Renal pelvis (tissue), 12 donors: ENCODE measurements at places on chromosomes 12 and 14.

GRCh38 chr12:88994971-88995370 is 357.3 kb downstream of the DUSP6 start:
- no peak for DNase-seq

GRCh38 chr12:118984161-118984943 is 3.0 kb downstream of the SRRM4 start:
- DNase-seq: no peak

GRCh38 chr12:3172124-3173007 is 95.2 kb downstream of the TSPAN9 start:
- DNase-seq: no peak

DNA sequence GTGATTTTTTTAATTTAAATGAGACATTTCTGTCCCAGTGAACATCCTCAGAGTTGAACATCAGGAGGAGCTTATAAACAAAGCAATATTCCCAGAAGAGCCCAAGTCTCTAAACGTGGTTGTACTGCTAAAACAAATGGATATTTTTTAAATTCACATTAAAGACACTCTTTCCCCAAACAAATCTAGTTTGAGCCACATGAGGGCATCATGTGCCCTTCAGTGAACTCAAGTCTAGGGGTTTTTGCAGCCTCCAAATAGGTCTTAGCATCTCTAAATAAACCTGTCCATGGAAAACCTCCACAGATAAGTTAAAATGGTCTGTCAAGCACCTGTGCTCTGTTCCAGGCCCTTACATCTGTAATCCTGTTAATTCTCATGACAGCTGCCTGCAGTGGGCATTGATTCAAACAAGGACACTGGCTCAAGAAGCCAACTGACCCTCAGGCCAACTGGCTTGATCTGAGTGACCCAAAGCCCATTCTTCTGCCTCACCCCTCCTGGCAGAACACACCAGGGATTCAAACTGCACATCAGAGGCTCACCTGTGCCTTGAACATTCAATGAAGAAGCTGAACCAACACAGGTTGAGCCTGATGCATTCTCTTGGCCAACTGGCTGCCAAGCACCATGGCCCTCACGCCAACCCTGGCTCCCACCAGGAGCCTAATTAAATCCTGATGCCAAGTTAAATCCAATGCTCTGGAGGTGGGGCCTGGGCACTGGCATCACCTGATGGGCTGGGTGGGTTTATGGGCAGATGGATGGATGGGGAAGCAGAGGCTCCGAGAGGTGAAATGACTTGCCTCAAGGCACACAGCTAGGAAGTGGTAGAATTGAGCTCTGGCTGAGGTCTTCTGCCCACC is 8.6 kb downstream of the ISCU start:
- no peak for DNase-seq

GRCh38 chr14:101249676-101250036 is 311.6 kb upstream of the DIO3 start:
- no peak for DNase-seq

DNA sequence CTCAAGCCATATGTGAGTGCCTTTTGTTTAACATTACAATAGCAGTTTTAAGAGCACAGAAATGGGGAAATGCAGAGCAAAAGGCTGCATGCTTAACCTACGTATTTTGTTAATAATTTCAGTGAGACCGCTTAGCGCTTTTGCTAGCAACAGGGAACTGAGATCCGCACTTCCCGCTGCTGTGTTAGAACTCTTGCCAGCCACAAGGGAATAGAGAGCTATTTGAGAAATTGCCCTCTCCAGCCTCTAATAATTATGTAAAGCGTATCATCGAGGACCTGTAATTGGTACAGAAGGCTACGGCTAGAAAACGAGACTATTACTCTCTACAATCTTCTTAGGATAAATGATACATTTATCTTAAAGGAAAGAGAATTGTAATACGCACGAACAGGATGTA is 205.2 kb upstream of the GRIP1 start:
- DNase-seq: no peak

DNA sequence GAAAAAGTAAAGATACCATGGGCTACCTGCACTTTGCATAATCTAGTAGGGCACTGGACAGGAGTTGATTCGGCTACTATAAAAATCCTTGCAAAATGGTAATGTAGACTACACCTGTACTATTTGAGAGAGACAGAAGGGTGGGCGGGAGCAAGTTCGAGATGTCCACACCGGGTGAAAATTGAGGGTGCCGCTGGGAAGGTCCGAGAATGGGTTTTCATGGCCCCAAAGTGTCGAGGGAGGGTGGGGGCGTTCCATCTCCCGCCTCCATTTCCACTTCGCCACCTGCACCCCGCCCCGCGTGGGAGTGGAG is 648 bp downstream of the SNX6 start:
- no peak for DNase-seq

DNA sequence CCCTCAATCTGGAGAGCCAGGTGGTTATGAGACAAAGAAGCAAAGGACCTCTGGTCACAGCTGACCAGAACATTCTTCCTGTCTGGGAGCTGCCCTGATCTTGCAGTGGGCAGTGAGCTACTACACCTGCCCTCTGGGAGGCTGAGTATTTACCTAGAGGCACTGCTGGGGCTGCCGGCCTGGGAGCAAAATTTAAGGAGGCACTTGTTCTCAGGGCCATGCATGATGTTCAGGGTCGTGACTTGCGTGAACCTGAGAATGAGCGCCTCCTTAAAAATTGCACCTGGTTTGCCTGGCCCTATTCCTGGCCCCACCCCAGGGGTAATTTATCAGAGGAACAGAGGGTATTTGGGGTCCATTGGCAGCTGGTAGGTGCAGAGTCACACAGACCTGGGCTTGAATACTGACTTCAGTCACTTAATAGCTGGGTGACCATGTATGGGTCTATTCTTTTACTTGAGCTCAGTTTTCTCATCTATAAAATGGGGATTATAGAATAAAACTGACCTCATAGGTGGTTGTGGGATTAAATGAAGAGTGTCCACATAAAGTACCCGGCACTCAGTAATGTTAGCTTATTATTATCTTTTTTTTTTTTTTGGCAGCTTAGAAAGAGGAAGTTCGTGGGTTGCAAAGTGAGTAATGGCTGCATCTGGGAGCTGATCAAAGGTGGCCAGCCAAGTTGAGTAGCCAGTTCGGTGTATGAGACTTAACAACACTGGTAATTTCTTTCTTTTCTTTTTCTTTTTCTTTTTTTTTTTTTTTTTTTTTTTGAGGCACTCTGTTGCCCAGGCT is 107.4 kb upstream of the MED13L start:
- no peak for DNase-seq

DNA sequence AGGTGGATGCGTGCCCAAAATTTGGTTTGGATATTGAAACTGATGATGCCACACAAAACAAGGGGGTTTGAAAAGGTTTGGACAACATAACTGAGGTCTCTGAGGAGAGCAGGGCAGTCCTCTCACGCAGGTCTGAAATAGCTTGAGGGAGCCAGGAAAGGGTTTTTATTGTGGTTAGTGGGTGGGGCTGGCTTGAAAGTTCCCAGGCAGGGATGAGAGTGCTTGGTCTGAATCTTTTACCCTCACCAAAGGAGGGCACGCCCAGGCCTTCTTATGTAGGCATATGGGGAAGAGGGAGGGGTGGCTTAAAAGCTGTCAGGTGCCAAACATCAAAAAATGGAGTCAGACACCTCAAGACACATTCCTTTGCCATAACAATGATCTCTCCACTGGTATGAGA is 493.1 kb upstream of the CCDC196 start:
- DNase-seq: no peak

- no peak for DNase-seq
Observed at GRCh38 chr14:105979446-105979845, 453.1 kb downstream of the TMEM121 start.

GRCh38 chr14:92585981-92586937 is 72.7 kb downstream of the RIN3 start:
- no peak for DNase-seq

DNA sequence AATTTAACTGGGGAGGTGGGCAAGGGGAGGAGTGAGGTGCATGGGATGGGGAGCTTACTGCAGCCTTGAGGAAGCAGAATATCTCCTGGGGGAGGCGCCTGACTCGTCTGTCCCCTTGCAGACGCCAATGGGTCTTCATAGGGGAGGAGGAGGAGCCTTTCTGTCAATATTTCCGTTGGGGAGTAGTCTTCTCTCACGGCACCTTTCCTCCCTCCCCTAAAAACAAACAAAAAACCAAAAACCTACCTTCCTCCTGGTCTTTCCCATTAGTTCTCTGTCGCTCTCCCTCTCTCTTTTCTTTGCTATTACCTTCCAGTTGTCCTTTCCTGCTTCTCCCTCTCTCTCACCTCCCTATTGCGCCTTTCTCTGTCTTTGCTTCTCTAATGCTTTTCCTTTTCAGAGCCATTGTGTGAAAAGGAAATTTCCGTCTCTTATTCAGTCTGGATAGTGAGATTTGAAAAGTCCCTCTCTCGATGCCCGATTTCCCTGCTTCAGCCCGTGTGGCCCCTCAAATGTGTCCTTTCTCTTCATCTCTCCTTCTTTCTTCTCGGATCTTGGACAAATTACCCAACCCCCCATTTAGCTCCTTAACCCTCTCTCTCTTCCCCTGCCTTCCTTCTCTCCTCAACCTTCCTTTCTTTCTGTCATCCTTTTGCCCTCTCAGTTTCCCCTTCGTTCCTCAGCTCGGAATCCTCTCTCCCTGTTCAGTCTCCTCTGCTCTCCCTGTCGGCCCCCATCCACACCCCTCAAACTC is 5.9 kb downstream of the GPR84 start:
- DNase-seq: no peak

DNA sequence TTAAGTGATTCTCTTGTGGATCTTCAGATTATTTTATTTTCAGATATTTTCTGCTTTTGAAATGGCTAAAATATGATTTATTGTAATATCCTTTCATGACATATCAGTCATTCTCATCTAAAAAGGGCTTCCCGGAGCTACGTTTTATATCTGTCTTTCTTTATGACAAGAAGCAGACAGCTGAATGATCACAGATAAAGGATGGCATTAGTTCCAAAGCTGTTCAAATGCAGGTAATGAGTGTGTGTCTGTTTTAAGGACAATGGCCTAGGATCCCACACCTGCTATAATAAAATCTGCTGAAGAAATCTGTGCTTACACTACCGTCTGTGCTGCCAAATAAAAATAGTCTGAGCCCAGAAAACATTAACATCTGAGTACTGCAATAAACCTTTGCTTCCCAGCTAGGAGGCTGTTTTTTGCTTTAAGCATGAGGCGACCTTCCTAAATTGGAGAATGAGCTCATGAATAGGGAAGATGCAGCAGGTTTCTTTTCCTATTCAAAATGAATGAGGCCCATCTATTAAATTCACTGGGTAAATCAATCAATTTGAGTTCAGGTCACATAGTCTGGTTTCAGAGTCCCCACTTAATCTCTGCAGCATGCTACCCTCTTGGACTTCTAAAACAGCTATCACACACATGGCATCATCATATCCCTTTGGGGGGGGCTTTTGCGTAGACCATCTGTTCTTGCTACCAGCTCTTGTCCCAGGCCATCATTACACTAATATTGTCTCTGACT is 498.5 kb downstream of the NELL2 start:
- no peak for DNase-seq
